ENCODE measurements at places on chromosomes 11 and 22.

DNA sequence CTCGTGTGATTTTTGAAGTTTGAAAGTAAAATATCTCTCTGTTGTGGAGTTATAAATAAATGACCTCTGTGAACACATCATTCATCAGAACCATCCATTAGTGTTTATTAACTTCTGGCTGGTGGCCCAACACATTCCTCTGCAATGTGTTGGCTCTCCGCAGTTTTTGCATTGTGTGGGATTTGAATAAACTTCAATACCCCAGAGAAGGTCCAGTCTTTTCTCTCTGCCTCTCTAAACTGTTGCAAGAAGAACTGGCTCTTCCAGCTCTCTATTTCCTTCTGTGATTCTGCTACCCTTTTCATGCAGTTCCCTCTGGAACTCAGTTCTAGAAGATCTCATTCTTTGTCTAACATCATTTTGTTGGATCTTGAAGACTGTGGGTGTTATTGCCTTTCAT is 125.0 kb upstream of the ARHGAP42 start:
- no peak for DNase-seq

- no peak for DNase-seq
Measured at GRCh38 chr11:59800390-59801025, 10.1 kb downstream of the MRPL16 start.

DNA sequence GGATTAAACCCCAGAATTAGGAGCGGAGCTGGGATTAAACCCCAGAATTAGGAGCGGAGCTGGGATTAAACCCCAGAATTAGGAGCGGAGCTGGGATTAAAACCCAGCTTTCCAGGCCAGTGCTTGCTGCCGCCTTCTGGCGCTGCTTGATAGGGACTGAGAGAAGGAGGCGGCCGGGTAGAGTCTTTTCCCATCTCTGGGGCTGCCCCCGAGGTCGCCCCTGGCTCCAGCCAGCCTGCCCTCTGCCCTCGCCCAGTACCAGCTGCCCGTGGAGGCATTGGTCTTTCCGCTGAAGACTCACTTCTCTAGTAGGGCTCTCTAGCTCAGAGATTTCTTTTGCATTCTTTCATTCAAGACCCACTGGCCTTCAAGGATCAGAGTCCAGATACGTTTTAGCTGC is 5.2 kb downstream of the TRMU start:
- DNase-seq = no peak

GRCh38 chr11:107266455-107266854 is 191.2 kb downstream of the CWF19L2 start:
- DNase-seq = no peak

DNA sequence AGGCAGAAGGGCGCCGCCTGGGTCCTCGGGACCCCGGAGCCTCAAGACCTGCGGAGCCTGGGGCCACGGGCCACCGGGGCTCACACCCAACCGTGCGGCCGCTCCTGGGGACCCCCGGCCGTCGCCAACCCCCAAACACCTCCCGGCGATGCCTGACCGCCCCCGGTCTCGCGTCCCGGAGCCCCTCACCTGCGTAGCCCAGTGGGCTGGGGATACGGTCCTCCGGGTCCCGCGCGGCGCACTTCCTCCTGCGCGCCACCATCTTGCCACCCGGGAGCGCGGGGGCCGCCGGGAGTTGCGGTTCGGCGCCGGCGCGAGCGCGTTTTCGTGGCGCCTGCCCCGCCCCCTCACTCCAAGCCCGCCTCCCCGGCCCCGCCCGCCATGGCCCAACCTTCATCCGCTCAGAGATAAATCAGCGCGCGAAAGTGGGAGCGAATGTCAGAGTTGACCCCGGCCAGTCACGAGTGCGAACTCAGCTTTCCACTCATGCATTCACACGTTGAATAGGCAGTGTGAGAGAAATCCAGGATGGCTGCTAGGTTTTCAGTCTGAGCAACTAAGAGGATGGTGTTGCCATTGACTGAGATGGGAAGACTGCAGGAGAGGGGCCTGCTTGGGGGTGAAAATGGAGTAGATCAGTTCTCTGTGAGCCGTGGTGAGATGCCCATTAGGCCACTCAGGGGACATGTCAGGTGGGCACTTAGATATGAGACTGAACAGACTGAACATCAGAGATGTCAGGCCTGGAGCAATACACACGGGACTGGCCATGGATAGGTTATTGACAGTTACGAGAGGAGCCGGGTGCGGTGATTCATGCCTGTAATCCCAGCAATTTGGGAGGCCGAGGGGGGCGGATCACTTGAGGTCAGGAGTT is at the start of gene RRP7A:
RRP7A (minus strand) TSS at position 272 of the 877 bp plus-strand sequence; CDS start at position 262, 10 bp downstream.
- DNase-seq = peak; percentile 88

GRCh38 chr22:31829505-31829904 is 75.7 kb downstream of the DEPDC5 start:
- DNase-seq = peak; percentile 20

- no peak for DNase-seq
Measured at GRCh38 chr22:39666495-39666894, 95.9 kb downstream of the CACNA1I start.

DNA sequence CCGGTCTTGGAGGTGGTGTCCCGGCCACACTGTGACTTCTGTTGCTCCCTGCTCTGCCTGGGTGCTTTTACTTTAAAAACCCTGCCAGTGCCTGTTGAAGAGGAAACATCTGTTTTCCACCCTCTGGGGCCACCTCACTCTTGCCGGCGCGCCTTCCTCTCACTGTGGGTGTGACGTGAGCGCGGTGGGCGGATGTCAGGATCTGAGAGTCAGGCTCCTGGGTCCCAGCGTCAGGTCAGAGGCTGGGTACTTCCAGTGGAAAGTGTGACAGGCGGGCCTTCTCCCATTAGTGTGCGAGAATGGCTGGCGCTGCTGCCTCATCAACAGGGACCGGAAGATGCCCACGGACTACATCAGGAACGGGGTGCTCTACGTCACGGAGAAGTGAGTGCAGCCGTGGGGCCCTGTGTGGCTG is 54.2 kb downstream of the GRAMD4 start:
- peak; percentile 93 for DNase-seq

DNA sequence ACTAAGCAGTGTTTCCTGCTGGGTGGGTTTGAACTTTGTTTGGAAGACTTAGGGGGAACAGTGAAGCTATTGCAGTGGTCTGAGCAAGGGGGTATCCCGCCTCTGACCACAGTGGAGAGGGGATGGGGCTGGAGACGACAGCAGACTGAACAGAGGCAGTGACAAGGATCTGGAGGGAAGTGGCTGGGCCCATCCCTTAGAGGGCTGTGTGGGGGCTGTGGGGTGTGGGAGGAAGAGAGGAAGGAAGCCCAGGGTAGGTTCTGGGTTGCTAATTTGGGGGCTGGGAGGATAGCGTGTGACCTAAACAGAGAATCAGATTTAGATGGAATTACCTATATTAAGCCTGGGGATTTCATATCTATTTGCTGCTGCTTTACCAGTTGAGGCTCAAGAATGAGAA is 70.7 kb downstream of the BMAL1 start:
- DNase-seq = no peak

DNA sequence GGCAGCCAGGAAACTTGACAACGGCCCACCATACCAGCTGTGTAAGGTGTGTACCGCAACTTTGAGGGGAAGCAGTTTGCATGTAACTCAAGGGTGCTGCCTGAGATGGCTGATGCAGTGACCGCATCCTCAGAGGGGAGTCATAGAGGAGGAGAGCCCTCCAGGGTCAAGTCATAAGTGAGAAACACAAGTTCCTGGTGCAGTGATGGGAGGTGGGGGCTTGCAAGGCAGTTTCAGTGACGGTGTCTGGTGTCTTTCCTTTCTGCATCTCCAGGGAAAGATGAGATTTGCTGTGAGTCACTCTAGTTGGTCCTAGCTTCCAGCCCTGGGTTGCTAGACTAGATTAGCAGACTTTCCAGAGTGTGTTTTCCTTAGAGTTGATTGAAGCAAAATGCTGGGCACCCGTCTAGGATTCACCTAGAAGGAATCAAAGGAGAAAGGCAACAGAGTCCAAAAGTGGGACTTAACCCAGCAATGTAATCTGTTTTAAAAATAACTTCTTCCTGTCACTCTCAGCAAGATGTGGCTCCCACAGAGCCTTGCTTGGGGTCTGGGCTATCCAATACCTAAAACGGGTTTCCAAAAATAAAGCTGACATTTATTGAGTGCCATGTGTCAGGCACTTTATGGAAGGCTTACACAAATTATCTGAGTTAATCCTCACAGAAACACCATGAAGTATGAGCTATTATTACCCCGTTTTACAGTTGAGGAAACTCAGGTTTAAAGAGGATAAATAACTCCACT is 265.4 kb upstream of the PLET1 start:
- no peak for DNase-seq

DNA sequence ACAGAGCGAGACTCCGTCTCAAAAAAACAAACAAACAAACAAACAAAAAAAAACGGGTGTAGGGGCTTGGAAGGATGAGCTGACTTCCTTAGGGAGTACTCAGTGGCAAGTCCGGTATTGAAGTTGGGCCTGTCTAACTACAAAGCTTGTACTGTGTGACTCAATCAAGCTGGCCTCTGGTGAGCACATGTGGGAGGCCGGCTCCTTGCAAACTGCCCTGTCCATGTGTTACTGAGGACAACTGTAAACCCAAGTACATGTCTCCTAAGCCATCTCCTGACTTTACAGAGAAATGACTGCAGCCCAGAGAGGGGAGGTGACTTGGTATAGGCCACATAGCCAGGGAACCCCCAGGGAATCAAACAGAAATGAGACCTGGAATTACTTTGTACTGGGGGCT is 11.6 kb downstream of the RIBC2 start:
- no peak for DNase-seq

DNA sequence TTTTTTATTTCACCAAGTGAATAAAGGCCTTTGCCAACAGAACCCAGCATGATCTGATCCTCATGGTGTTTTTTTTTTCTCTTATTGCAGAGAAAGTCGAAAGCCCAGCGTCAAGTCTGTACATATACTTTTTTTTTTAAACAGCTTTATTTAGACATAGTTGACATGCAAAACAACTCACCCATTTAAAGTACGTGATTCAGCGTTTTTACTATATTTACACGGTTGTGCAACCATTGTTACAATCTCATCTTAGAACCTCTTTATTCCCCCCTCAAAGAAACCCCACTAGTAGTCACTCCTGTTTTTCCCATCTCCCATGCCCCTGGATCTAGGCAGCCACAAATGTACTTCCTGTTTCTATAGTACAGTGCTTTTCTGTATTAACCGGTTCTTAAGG is 20.6 kb upstream of the AP1B1 start:
- no peak for DNase-seq

GRCh38 chr11:61580271-61580888 is 496 bp downstream of the SYT7 start:
- no peak for DNase-seq

DNA sequence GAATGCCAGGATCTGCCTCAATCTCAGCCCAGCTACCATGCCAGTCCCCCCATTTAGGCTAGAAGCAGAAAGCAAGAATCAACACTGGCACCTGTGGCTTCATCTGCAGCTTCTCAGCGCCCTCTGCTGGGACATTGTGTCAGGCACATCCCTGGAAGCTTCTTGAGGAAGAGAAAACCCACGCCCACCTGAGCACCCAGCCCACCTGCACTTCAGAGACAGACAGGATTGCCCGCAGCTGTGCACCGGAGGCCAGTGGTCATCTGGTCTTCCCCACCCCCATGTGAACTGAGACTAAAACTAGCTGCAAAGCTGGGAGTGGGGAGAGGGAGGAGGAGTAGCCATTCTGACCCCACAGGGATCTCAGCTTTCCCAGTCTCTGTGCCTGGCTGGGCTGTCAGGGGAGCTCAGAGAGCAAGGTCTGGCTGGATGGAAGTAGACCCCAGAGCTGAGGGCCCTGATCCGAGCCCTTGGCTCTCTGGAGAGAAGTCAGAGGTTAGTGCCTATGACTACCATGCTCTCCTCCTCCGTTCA is 66.8 kb downstream of the FEZ1 start:
- DNase-seq = peak; percentile 13

DNA sequence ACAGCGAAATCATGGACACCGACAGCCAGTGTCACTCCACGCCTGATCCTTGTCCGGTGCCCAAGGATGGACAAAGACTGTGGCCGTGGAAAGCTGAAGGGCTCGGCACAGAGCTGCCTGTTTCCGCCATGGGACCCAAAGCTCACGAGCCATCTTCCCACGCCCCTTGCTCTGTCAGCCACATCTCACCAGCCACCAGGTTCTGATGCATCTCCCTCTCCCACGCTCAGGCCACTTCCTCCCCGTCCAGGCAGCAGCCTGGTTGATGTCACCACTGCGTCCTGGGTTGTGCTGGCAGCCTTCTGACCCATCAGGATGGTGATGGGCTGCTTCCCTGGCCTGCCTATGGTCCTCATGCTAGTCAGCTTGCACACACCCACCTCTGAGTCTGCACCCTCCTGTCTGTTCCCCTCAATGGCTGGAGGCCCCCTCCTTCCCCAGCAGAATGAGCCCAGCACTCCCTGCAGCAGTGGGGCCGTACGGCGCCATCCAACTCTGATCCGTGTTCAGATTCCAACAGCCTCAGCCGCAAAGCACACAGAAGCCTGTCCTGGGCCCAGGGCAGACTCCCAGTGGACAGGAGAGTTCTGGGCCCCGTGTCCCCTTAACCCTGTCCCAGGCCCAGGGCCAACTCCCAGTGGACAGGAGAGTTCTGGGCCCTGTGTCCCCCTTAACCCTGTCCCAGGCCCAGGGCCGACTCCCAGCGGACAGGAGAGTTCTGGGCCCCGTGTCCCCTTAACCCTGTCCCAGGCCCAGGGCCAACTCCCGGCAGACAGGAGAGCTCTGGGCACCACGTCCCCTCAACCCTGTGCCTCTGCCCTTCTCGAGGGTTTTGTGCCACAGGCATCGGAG is 259.5 kb downstream of the BRD1 start:
- no peak for DNase-seq

DNA sequence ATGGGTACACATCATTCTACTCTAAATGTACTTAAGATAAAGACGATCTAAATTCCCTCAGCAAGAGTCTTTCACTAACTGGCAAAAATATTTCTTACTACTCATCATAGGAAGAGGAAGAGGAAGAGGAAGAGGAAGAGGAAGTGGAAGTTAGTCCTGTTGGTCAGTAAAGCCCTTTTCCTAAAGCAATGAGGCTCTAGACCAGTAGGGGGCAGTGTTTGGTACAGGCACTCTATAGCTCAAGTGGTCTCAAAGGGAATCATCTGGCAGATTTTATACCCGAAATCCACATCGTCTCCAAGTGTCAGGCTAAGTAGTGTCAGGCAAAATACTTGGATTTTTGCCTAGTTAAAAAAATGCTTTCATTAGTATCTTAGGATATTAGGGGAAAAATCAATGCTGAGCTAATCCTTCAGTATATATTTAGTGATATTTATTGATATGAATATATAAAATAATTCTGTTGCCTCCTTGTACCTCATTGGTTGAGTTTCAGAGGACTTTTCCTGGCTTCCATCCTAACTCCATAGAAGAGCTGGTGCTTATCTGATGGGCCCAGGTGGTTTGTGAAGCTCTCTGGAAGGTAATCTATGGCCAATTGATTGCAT is 7.7 kb downstream of the BLID start:
- no peak for DNase-seq

Measured in stimulated activated CD4-positive, alpha-beta T cell treated with anti-CD3 and anti-CD28 coated beads, Interleukin-1b, Interleukin-23, amount 100 ng/mL, for 24 hours (primary cell).